Hematopoietic multipotent progenitor cell treated with erythropoietin and hydrocortisone succinate and interleukin-3 and kit ligand, for 17 days (in vitro differentiated cells): ENCODE measurements at places on chromosomes 13 and 19.

DNA sequence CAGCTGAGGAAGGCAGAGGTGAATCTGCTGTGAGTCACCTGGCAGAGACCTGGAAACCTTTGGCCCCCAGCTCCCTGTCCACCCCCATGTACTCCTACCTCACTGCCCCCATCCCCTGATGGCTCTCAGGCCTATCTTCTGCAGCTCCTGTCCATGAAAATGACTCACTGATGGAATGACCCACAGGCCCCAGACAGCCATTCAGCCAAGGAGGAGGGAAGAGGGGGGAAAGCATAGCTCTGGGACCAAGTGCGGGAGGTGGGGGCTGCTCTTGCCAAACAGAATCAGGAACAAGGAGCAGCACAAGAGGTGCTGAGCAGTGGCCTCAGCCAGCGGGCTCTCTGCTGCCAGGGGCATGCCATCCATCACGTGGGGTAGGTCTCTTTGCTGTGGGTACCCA, 111.4 kb upstream of the C1QTNF9B start:
- no peak for DNase-seq

- DNase-seq = no peak
Measured at GRCh38 chr13:94079876-94080275, 399.6 kb downstream of the DCT start.

DNA sequence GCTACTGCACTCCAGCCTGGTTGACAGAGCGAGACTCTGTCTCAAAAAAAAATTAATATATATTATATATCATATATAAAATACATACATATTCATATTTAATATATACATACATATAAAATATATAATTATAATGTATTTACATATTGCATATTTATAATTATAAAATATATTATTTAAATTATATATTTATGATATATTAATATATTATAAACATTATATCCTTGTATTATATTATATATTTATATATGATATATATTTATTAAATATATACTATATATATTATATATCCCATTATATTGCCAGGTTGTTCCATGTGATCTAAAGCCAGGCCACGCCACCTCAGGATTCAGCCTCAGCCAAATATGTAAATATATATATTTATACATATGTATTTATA, 9.7 kb downstream of the BRME1 start:
- DNase-seq = no peak

DNA sequence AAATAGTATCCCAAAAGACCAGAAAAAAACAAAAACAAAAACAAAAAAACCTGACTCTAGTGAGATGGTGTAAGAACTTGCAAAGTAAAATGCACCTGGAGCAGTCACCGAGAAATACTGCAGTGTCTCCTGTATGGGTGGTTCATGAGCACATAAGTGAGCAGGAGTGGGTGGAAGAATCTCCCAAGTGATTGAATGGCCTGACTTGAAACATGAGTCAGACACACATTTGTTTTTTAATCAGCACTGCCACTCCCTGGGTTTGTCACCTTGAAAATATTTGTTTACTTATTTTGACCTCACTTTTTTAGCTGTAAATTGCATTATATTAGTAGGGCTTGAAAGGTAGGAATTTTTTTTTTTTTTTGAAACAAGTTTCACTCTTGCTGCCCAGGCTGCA, 2.0 kb downstream of the ZNF431 start:
- no peak for DNase-seq

DNA sequence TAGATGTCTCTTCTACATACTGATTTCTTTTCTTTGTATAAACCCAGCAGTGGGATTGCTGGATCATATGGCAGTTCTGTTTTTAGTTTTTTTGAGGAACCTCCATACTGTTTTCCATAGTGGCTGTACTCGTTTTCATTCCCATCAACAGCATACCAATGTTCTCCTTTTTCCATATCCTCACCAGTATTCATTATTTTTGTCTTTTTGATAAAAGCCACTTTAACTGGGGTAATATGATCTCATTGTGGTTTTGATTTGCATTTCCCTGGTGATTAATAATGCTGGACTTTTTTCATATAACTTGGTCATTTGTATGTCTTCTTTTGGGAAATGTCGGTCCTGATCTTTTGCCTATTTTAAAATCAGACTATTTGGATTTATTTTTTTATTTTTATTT, 108.5 kb downstream of the PAN3 start:
- no peak for DNase-seq

GRCh38 chr19:21321996-21322395, 7.2 kb downstream of the ZNF708 start:
- no peak for DNase-seq

DNA sequence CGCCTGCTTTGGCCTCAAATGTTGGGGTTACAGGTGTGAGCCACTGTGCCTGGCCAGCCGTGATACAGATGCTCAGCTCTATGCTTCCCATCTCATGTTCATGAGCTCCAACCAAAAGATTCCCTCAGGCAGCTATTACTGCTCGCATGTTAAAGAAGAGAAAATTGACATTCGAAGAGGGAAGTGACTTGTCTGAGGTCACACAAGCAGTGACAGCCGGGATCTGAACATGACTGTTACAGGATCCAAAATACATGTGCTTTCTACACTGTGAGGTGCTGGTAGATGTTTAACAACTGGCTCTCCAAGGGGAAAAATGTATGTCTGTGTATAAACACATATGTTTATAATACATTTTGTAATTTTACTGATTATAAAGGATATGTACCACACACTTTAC, 11.3 kb downstream of the FPR1 start:
- DNase-seq = no peak

DNA sequence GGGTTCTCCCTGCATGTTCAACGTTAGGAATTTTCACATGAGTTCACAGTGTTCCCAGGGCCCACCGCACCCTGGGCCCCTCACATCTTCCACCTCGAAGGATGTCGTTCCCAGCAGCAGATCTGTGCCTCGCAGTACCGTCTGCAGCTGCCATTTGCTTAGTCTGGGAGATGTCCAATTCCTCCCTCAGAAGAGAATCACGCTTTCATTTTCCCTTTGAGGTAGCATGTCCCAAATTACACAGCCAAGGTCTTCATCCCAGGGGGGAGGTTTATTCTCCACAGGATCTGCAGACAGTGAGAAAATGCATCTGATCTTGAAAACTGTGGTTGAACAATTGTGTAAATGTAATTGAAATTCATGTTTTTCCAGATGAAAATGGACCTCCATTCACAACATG, 150.2 kb downstream of the DCT start:
- no peak for DNase-seq

DNA sequence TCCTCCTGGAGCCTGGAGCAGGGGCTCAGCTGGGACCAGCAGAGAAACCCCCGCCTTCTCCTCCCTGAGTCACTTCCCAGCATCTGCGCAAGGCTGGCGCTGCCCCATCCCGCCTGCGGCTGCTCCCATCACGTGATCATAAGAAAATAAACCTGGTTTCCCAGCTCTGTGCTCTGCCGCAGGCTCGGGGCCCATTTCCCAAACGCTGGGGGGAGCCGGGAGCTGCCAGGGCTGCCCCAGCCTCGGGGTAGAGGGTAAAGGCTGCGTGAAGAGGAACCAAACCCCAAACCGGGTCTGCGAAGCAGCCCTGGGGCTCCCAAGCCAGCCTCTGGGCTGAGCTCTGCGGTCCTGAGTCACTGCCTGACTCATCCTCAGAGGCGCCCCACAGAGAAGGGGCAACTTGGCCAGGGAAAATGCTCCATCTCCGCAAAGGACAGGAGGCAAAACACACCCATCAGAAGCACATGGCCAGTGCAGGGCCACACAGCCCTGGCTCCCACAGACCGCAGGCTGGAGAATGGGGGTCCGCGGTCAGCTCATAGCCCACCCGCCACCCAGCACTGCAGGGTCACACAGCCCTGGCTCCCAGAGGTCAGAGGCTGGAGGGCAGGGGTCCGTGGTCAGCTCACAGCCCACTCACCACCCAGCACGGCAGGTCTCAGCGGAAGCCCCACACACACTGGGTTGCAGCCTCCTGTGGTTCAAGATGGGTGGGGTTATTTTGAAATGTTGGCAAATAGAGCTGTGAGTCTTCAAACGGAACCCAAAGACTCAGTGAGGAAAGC, 67.1 kb downstream of the RASA3 start:
- DNase-seq = peak; percentile 65

DNA sequence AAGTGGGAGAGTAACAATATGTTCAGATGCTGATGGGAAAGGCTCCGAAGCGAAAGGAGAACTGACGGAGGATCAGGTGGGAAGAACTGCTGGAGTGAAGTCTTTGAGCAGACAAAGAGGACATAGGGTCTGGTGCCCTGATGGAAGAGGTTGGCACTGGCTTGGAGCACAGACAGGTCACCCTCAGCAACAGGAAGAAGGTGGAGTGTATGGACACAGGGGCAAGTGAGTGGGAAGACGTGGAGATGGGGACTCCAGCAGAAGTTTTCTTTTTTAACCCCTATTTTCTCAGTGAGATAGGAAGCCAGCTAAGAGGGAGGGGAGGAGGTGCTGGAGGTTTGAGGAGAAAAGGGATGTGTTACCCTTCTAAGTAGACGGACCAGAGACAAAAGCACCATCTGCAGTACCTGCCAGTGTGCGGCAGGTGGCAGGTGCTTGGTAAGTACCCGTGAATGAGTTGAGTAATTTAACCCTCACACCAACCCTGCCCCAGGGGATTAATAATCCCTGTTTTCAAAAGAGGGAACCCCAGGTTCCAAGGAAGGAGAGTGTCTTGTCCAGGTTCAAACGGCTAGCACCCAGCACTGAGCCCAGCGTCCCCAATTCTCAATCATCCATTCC, 11.2 kb downstream of the HAS1 start:
- DNase-seq = no peak

- DNase-seq = no peak
Measured at GRCh38 chr13:30194906-30195305, 112.4 kb downstream of the KATNAL1 start.

DNA sequence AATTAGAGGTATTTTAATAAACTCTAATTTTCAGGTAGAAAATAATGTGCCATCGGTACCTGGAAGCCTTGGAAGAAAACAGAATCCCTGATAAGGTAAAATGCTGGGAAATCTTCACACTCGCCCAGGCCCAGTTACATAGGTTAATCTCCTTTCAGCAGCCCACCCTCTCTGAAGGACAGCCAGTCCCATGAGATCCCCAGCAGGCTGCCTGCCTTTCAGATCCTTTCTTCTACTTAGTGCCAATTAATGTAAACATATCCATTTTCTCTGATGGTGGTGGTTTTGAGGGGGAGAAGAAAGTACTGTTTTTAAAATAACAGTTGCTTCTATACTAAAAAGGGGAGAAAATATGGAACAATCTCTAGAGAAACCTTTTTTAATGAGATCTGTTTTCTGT, 12.2 kb downstream of the SMAD9 start:
- no peak for DNase-seq

DNA sequence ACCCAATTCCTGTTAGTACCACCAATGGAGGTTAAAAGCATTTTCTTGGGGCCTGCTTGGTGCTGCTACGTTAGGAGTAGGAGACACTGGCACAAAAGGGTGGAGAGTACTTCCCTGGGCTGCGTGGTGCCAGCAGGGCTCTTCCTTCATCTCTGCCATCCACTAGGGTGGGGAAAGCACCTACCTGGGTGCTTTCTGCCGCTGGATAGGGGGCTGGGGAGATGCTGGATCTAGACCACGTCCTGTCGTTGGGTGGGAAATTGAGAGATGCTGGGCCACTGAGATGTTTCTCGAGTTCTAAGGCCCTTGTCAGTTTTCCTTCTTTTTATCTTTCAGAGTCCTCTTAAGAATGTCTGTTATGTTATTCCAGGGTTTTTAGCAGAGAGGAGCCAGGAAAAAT, 6.7 kb upstream of the FCGBP start:
- no peak for DNase-seq

- DNase-seq = no peak
Measured at GRCh38 chr19:751501-752341, 809 bp downstream of the MISP start.
